ENCODE measurements at places on chromosomes 5 and 9.

- no peak for DNase-seq
Observed at GRCh38 chr5:34738381-34738780, 82.3 kb downstream of the RAI14 start.

- no peak for DNase-seq
Observed at GRCh38 chr9:100072805-100073204, 26.0 kb downstream of the ERP44 start.

DNA sequence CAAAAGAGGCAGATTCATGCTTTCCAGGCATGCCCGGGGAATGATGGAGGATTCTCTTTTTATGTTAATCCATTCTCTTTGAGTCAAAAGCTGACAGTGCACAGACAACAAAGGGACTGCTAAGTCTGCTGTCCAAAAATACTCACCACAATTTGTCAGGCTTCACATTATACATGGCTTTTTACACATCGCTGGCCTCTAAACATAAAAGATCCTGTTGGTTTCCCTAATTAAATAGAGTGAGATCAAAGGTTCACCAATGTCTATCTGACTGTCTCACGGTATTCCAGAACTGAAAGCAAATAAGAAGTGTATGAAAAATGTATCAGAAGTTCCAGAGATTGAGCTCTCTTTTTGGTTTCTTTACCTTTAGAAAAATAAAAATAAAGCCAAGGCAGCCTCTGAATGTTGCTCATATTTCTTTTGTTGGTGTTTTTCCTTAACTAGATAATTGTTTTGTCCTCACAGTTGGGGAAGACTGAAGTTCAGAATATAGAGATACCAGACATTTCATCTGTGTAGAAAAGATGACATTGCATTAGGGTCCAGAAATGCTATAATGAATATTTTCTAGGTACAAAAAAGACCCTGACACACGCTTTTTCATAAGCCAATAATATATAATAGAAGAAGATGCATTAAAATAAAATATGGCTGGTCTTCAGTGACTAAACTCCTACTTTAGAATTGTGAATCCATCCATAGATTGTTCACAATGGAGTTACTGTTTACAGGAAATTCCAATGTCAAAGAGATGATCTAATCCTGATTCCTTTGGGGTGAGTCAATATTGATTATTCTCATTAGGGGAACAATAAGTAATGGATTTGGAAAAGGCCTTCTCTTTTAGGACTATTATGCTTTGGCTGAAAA, 688.2 kb upstream of the CDH6 start:
- DNase-seq: peak; percentile 72

- DNase-seq: no peak
Observed at GRCh38 chr9:70218767-70219166, 40.0 kb upstream of the SMC5 start.

DNA sequence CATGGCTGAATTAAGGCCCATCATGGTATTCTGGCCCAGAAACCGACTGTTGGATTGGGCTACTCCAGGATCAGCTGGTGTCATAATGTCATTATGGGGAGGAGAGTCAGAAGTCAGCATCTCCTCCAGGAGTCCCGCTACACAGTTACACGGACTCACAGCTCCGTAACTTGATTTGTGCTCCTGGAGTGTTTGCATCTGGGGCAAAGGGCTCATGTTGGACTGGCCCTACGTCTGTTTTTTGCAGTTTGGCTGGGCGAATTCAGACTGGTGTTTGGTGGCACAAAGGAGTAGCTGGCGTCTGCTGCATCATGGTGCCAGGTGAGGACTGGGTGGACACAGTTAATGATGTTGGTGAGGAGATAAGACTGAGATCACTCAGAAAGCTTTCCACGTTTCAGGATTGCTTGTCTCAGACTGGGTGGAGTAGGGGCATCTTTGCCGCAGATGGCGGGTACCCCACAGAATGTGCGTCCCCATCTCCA, 31.3 kb downstream of the OR2V1 start:
- DNase-seq: no peak

DNA sequence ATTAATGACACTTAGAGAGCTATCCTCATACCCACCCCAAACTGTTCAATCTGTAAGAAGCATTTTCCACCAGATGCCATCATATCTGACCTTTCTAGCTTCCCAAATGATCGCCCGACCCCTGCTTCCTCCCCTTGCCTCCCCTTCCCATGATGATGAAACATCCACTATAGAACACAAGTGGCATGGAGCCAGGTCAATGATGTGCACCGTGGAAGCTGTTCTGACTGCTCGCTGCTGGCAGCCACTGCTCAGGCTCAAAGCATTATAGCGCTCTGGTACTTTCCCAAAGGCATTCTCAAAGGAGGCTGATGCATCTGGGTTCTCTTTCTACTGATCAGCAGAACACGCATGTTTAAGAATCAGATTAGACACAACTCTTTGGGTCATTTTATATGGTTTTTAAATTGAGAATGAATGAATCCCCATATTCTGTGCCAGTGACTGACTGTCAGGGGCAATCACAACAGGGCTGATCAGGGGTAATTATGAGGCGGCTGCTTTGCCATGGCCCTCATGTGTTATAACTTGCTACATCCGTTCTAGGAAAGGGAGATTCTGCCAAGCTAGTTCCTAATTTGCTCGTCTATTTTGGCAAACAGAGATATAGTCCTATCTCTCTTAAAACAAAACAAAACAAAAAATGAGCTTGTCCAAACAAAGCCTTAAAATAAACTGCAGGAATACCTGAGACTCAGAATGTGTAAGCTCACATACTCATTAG, 343.7 kb downstream of the ENC1 start:
- no peak for DNase-seq

- DNase-seq: no peak
Observed at GRCh38 chr5:54401515-54401914, 54.0 kb upstream of the HSPB3 start.

- no peak for DNase-seq
Observed at GRCh38 chr5:34716986-34717385, 60.9 kb downstream of the RAI14 start.

GRCh38 chr9:33818167-33818846, 1.3 kb downstream of the UBE2R2 start:
- no peak for DNase-seq

DNA sequence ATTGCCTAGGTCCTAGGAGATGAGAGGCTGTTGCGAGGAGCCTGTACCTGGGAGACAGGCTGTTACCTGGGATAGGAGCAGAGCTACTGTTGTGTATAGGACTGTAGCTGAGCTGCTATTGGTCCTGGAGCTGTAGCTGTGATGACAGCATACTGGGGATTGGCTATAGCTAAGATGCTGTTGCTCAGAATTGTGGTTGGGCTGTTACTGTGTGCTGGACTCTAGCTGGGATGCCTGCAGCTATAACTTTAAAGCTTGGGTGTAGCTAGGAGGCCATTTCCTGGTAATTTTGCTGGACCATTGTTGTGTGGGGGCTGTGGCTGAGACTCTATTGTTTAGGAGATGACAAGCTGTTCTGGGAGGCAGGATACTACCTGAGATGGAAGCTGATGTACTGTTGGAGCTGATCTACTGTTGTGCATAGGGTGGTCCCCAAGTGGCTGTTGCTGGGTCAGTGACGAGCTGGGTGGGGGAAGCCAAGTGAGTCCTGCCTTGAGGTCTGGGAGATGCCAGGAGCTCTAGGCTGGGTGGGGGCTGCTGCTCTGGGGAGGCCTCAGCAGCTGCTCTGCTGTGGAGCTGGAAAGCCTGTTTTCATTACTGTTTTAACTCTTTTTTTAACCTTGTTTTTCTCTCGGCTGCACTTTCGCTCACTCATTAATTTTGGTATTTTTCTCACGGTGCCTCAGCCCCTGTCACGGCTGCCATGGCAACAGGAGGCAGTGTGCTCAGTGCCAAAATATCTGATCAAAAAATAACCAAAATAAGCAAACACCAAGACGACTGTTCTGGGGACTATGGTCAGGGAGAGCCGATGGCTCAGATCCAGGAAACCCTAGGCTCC, 3.0 kb upstream of the PCDH1 start:
- DNase-seq: no peak

- no peak for DNase-seq
Observed at GRCh38 chr5:172793577-172794488, 22.8 kb upstream of the DUSP1 start.

DNA sequence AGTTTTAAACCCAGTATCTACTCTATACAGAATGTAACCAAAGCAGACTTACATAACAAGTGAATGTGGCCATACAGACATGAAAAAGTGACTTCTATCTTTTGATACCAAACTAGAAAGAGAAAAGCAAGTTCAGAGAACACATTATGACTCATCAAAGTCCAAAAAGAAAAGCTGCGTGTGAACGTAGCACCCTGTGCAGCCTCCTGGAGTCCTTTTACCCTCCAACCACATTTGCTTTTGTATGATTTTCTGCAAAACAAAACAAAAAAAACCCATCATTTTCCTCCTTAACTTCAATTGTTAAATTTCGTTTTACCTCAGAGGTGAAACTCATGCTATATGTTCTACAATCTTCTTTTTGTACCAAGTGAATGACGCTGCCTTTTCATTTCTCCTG, 2.8 kb upstream of the SMARCA2 start:
- no peak for DNase-seq

DNA sequence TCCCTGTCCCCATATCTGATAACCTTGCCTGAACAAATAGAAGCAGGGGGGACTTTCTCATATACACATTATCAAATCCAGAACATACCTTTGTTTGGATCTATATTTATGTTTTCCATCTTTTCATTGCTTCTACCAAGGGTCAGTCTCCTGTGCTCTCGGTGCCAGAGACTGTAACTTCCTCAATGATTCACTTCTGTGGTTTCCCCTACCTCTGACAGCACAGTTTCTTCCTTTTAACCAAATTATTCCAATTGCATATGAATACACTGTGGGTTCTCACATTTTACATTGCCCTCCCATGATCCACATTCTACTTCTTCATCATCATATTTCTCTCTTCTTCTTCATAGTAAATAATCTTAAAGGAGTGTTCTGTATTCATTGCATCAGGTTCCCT, 32.2 kb downstream of the NMUR2 start:
- no peak for DNase-seq

DNA sequence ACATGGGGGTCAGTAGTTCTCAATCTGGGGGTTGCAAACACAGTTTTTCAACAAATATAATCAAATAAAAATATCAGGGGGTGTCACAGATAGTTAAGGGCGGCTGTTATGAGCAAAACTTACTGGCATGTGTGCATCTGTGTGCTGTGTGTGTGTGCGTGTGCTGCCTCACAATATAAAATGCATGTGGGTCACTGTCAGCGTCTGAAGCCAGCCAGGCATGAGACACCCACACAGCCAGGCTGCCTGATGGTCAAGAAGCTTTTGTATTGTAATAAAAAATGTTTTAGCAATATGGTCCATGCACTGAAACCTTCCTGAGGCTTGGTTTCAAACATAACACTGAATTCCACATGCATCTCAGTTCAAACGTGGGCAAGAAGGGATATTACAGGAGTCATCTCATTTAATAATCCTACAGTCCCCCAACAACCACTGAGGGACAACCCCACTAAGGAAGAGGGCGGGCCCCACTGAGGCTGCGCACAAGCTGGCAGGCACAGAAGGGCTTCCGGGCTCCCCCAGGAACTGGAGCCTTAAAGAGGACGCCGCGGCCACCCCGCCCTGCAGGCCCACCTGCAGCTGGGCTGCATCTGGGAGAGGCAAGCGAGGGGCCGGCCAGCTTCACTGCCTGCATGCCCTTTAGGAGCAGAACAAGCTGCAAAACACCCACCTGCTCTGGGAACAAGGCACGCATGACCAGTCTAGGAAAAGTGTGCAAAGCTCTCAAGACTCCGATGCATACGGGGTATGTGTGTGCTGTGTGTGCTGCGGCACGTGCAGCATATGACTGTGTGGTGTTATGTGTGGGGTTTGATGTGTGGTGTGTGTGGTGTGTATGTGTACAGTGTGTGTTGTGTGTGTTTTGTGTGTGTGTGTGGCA, 14.1 kb downstream of the SEMA4D start:
- no peak for DNase-seq

GRCh38 chr9:131755541-131756198, 15.8 kb upstream of the RAPGEF1 start:
- peak; percentile 45 for DNase-seq

GRCh38 chr5:86127696-86128095, 490.0 kb upstream of the COX7C start:
- DNase-seq: no peak

- no peak for DNase-seq
Observed at GRCh38 chr9:91795598-91796241, 154.3 kb downstream of the ROR2 start.

DNA sequence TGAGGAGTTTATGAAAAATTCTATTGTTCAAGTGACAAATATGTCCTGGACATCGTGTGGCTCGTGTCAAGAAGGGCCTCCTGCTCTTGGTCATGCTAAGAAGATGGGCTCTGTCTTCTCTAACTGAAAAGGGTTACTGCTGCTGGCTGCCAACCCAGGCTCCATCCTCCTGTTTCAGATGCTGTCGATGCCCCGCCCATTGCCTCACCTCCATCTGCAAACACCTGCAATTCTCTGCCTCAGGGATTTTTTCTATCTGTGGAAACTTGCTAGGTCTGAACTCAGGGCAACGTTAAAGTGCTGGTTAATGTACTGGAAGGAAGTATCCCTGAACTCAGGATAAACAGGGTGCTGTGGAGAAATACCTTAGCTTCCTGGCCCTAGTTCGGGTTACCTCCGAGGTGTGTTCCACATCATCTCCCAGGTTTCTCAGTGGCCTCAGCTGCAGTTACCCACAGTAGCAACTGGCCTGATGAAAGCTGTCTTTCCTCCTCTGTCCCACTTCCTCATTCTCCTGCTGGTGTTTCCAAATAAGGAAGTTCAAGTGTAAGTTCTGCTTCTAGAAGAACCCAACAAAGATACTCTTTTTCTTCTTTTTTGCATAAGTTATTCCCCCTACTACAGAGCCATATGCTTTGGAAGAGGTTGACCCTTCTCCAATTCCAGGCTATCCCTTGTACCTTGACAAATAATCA, 151.7 kb upstream of the SMIM23 start:
- DNase-seq: no peak

- no peak for DNase-seq
Observed at GRCh38 chr5:55502759-55503158, 32.0 kb downstream of the PLPP1 start.

- no peak for DNase-seq
Observed at GRCh38 chr9:129374651-129375050, 196.6 kb upstream of the IER5L start.

DNA sequence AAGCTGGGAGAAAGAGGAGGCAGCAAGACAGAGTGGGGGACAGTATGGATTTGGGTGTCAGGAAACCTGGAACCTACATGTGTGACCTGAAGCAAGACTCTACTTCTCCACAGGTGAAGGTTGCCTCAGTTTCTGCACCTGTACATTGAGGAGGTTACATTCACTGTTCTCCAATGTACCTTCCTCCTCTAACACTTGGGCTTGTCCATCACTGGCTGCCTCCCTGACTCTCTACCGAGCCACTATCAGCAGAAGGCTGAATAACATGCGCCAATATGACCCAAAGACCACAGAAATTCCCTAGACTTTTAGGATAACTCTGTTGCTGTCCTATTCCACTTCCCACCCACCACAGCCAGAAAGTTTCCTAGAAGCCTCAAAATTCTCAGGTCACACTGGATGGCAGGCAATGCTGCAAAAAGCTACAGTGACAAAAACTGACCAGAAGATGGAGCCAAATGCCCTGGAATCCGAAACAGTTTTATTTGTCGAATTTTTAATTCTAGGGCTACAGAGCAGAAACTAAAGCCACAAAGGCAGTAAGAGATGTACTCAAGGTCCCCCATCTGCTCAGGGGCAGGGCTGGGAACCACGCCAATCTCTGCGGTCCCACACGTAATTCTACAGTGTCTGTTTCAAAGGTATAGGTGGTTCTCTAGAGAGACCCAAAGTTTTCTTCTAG, 64.4 kb downstream of the FAM114A2 start:
- DNase-seq: peak; percentile 30

- DNase-seq: no peak
Observed at GRCh38 chr5:126360467-126360866, 62.7 kb upstream of the GRAMD2B start.

GRCh38 chr5:177232358-177232757, 71.2 kb downstream of the RAB24 start:
- DNase-seq: no peak

- no peak for DNase-seq
Observed at GRCh38 chr9:110007477-110008270, 200.3 kb downstream of the C9orf152 start.
